CD4-positive, alpha-beta memory T cell (primary cell): ENCODE measurements at places on chromosomes 3 and 15. TPM values are rescaled to one million over a fixed set of nuclear protein-coding genes. Genes with fewer than 3 reads are reported as not detected.

DNA sequence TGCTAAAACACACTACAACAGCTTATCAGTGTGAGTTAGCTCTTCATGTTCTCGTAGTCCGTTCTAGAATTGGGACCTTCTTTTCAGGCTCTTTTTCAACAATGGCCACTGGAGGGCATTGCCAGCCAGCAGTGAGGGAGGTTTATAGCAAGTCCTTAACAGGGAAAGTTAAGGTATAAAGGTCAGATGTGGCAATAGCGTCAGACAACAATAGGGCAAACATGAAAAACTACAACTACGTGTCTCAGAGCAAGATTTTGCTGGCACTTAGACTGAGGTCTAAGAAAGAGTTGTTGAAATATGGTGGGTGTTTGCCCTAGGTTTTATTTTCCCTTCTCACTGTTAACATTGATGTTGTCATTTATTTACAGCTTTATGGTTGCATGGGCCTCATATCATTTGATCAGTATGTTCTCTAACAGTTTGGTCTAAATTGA is 161.4 kb downstream of the GMNC start:
- DNase-seq: no peak

DNA sequence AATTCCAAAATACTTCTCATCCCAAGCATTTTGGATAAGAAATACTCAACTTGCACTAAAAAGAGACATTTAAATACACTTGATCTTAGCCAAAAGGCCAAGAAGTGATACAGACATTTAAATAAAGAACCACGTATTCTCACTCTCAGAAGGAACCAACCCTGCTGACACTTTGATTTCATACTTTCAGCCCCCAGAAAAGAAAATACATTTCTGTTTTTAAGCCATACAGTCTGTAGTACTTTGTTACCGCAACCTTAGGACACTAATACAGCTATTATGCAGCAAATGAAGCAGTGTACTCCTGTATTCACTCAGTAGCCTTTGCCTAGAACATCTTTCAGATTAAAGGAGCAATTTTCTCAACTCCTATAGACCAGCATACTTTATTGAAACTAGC is 86.7 kb downstream of the TBC1D5 start:
- no peak for DNase-seq

- no peak for DNase-seq
Measured at GRCh38 chr15:63476229-63476632, 28.2 kb upstream of the USP3 start.

DNA sequence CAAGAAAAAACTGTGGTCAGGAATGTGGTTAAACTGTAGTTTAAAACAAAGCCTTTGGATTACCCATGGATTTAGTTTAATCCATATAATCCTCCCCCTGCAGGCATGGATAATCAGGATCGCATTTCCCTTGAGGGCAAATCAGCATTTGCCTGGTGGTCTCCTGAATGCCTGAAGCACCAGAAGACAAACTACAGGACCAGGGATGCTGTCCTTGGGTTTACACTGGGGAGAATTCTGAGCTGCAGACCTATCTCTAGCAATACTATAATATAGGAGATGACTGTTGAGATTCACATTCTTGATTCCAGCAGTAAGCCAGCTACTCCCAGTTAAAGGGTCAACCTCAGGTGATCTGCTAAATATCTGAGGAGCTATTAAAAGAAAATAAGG is 10.6 kb downstream of the PIK3CB start:
- DNase-seq: no peak

DNA sequence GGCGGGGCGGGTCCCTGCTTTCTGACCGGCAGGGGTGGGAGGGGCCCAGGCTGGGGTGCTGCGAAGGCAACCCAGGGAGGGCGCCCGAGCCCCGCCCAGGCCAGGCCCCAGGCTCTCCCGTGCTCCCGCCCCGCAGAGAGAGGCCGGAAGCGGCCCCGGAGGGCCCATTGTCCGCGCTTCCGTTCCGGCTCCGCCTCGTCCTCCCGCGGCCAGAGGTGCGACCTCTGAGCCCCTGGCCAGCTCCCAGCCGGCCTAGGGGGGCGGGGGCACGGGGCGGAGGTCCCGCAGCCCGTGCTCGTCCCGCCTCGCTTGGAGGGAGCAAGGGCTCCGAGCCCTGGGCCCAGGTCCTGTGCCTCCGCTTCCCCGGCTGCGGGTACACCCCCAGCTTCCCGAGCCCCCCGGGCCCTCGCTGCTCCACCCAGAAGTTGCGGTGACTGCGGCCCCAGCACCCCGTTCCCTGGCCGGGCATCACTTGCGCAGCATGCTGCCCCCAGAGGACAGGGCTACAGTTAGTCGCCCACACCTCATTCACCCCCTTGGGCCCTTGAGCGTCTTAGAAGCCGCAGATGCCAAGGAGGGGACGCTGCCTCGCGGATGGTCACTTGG is 20.4 kb upstream of the PLXND1 start:
- peak; percentile 42 for DNase-seq

DNA sequence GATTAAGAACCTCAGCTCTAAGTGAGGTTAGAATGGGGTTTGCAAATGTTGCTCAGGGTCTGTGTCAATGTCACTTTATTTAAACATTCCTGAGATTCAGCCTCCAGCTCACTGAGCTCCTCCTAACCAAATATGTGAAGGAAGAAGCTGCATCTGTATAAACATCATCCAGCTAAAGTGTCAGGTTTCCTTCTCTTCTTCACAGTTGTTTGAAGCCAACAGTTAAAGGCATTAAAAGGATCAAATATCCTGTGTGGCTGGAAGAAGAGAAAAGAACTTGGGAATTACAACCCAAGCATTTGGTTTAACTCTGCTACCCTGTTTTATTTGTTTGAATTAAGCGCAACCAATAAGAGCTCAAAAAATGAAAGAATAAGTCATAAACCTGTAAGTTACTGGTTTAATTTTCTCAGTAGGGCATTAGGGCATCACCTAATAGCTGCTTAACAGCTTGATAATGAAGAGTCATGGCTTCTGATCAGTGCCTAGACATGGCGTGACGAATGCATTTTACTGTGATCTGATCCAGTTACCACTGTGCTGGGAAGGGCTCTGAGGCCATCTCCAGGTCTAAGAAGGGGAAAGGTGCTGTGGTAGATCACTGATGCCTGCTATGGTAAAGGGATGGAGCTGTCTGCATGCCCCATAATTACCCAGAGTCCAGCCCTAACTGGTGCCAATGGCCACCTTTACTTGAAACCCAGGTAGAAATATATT is 165.7 kb upstream of the TSC22D2 start:
- no peak for DNase-seq

GRCh38 chr3:69472093-69472492 is 86.2 kb upstream of the FRMD4B start:
- DNase-seq: no peak

DNA sequence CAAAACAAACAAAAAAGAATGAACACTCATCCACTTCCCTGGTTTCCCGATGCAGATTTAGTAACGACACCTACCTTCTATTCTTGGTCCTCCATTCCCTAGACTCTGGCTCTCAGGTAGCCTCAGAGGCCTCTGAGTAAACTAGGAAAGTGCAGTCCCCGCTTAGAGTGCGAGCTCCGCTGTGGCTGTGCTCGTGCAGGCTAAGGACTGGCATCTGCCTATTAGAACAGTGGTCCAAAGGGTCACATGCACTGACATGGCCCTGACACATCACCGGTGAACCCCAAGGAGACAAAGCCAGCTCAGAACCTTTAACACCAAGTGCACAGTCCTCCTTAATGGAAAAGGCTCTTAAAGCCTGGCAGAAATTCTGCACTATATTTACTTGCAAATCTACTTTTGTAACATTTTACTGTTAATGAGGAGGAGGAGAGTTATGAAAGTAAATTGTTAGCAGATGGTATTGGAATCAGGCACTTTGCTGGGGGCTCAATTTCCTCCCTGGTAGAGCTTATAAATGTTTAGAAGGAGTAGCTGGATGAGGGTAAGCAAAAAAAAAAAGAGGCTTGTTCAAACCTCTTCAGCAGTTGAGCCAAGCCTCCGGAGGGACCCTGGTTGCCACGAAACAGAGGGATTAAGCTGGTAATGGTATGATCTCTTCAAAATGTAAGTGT is 31.1 kb downstream of the VGLL4 start:
- DNase-seq: no peak

GRCh38 chr3:195083659-195084058 is 187.3 kb downstream of the XXYLT1 start:
- no peak for DNase-seq

DNA sequence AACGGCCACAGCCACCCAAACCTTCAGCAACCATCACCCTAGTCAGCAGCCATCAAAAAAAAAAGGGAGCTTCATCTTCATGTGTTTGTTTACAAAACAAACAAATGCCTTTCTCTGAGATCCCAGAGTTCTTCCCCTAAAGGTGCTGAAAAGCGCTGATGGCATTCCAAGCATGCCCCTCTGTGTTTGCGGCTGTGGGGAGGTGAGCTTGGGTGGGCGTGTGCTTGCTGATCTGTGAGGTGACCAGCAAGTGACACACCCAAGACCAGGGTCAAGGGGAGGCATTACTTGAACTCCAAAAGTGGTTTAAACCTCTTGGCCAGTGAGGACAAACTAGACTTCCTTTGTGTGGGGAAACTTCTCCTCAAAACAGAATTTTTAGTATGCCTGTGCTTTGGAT is 81.5 kb downstream of the DHX36 start:
- no peak for DNase-seq

DNA sequence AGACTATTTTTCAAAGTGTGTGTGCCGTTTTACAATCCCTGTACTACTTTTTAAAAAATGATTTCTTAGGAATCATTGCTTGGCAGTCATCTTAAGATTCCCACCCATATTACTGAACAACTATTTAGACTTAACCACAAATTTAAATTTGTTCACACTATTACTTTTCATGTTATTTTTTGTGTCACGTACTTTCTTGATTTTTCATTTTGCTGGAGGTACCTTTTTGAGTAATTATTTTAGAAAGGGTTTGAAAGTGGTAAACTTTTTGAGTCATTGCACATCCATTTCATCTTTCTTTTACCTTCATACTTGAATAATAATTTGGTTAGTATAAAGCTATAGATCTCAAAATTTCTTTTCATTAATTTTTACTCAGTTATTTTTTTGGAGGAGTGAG is 16.9 kb downstream of the CMTM8 start:
- no peak for DNase-seq

DNA sequence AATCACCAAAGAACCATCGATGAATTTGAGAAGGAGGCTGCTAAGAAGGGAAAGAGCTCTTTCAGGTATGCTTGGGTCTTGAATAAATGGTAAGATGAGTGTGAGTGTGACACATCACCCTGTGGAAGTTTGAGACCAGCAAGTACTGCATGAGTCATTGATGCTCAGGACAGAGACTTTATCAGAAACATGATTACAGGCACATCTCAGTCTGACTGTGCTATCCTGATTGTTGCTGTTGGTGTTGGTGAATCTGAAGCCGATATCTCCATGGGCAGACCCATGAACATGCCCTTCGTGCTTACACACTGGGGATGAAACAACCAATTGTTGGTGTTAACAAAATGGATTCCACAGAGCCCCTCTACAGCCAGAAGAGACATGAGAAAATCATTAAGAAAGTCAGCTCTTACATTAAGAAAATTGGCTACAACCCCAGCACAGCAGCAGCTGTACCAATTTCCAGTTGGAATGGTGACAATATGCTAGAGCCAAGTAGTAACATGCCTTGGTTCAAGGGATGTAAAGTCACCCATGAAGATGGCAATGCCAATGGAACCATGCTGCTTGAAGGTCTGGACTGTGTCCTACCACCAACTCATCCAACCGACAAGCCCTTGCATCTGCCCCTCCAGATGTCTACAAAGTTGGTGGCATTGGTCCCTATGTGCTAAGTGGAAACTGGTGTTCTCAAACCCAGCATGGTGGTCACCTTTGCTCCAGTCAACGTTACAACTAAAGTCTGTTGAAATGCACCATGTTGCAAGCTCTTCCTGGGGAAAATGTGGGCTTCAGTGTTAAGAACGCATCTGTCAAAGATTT is 20.5 kb downstream of the TM4SF4 start:
- DNase-seq: no peak

DNA sequence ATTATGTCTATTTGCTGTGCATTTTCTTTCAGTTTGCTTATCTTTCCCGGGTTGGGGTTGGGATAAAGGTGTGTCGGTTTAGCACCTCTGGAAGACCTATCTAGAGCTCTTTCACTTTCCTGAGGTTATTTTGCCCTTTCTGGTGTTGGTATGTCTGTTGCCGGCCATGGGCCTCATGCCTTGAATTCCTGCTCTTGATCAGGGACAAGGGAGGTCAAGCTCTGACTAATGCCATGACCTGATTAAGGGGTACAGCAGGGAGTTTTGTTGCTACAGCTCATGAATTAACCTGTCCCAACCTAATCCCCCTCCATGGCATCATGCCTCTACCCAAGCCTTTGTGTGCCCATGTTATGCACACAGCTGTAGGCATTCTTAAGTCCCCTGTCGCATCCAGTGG is 70.5 kb upstream of the GOLGA6B start:
- no peak for DNase-seq

- DNase-seq: no peak
Measured at GRCh38 chr3:113245761-113246161, 34.4 kb downstream of the BOC start.

GRCh38 chr15:66603301-66604179 is 37.7 kb upstream of the LCTL start:
- DNase-seq: peak; percentile 49

GRCh38 chr15:65163041-65163440 is 22.1 kb downstream of the CLPX start:
- DNase-seq: no peak

- no peak for DNase-seq
Measured at GRCh38 chr3:10983219-10983916, 9.2 kb upstream of the SLC6A1 start.

DNA sequence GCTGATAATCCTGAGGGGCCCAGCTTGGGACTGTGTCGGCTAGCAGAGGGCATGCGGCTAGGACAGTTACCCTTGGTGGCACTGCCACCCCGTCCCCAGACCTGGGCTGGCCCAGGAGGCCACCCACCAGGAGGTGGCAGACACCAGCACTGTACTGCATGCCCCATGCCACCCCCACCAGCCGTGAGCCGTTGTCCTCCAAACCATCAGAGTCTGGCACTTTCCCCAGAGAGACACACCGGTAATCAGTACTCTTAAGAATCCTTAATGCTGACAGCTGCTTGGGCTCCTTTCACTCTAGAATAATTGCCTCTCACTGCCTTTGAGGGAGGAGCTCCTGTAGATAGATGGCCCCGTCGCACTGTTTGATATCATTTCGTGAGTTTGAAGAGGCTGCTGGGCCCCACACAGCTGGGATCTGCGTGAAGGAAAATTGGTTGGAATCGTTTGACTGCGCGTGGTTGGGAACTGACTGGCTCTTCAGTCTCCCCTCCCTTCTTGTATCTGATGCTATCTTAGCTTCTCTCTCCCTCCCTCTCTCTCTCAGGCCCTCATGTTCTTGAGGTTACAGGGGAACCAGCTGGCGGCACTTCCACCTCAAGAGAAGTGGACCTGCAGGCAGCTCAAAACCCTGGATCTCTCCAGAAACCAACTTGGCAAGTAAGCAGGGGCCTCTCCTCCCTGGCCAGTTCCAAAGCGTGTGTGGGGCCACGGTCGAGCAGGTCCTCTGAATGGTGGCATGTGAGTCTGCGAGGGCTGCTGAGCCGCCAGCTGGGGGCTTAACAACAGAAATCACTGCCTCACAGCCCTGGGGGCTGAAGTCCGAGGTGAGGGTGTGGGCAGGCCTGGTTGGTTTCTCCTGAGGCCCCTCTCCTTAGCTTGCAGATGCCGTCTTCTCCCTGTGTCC is 94.9 kb downstream of the LRRK1 start:
- DNase-seq: no peak

GRCh38 chr3:134308350-134308891 is 57.8 kb upstream of the RYK start:
- peak; percentile 68 for DNase-seq

GRCh38 chr15:100880139-100880896 is 687 bp downstream of the ALDH1A3 start:
- no peak for DNase-seq

DIPK2A gene
- 22.0 TPM for total RNA-seq

SLTM gene
- 153 TPM for total RNA-seq

RMDN3 gene
- total RNA-seq: 26.7 TPM

ZNF385D gene
- not detected for total RNA-seq

SLC7A14 gene
- total RNA-seq: not detected

C15orf62 gene
- 3.5 TPM for total RNA-seq
